ENCODE measurements at places on chromosomes 2 and 18. TPM values are rescaled to one million over a fixed set of nuclear protein-coding genes. Genes with fewer than 3 reads are reported as not detected.

DNA sequence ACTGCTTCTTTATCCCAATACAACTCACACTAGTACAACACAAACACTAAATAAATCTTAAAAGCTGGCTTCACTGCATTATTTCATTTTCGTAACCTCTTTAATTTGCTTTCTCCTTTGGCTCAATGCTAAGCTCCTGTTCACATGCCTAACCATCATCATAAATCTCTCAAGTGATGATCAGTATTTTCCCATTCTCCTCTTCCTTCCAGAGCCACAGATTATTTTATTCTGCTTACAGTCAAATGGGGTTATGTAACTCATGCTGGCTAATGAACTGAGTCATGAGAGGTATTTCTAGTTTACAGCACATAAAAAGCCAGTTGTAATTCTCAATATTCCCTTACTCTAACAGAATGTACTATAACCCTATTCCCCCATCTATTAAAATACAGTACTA lies 350.4 kb upstream of the ZC3H15 start:
- no peak for DNase-seq

DNA sequence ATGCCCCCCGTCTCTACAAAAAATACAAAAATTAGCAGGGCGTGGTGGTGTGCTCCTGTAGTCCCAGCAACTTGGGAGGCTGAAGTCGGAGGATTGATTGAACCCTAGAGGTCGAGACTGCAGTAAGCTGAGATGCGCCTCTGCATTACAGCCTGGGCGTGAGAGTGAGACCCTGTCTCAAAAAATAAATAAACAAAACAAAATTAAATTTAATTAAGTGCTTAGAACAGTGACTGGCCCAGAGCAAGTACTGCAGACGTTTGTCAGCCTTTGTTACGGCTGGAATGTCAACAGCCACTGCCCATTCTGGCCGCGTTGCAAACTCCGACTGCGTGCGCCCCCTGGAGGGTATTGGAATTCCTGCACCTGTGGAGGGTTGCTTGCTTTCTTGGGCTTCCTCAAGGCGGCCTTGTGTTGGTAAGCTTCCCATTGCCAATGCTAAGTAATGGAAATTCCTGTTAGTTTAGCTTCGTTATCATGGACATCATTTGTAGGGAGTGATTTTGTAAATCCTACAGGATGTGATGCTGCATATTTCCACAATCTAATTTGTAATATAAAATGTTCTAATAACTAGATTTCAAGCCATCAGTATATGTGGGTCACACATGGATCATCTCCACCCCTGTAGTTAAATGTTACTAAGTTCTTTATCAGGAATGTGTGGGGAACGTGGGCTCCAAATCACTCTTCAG lies 15.9 kb upstream of the ATP6V1B1 start:
- peak; percentile 61 for DNase-seq

DNA sequence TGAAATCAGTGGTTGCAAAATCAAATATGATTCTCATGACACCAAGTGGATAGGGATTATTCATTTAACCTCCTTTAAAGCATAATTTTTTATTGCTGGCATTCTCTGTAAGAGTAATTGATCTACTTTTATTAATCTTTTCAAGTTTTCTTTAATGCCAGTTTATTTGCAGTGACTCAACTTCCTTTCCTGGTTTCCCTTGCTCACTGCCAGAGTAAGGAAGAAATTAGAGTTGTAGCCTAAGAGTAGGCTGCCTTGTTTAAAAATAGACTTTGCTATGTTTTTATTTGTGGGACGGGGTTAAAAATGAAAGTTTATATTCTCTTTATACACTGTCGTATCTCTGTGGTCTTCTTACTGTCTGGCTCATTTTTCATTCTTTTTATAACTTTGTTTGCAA lies 148.6 kb downstream of the WDR7 start:
- DNase-seq, result no peak

Gene COBLL1
- 38.3 TPM for polyA plus RNA-seq

Gene OSBPL1A
- 30.3 TPM for polyA plus RNA-seq

GRCh38 chr2:175871331-175872004 lies 130.6 kb downstream of the LNPK start:
- DNase-seq, result no peak

DNA sequence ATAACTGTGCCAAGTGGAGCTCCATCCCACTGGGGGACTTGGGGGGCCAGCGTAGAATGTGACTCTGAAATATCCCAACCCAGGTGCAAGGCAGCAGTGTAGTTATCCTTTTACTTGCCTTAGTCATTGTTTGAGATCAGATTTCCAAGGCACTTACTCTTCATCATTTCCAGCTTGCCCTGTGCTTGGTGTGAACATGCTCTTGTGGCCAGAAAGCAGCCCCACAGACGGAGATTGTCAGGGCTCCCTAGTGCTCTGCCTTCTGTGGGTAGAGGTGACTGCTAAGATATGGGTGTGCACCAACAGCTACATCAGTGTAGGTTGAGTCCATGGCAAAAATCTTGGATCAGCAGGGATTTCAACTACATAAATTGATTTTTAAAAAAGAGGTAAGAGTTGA lies 2010.0 kb upstream of the PIK3C3 start:
- DNase-seq, result no peak

Gene GREB1
- 2.6 TPM for polyA plus RNA-seq

- DNase-seq, result no peak
Observed at GRCh38 chr2:5895284-5895683, 203.1 kb downstream of the SOX11 start.

DNA sequence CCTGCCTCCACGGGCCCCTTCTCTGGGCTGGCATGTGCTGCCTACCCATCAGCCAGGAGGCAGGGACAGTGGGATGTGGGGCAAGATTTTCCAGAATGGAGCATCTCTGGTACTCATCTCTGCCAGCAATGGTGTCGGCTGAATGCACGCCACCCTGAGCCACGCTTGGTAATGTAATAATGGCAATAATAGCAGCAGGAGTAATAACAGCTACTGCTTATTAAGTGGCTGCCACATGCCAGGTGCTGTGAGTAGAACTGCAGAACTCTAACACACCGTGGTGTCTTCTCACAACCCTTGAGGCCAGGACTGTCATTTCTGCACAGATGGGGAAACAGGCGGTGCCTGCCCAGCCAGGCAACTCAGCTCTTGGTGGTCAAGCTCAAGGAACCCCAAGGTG lies 113.6 kb downstream of the CELF4 start:
- no peak for DNase-seq

Gene PEX13
- polyA plus RNA-seq, result 28.4 TPM

Gene CLHC1
- 17.9 TPM for polyA plus RNA-seq

- DNase-seq, result no peak
Observed at GRCh38 chr2:168033966-168034365, 213.4 kb downstream of the STK39 start.

GRCh38 chr2:210459407-210459806 lies 17.2 kb downstream of the LANCL1 start:
- no peak for DNase-seq

Gene TRIP12
- polyA plus RNA-seq, result 99.3 TPM

DNA sequence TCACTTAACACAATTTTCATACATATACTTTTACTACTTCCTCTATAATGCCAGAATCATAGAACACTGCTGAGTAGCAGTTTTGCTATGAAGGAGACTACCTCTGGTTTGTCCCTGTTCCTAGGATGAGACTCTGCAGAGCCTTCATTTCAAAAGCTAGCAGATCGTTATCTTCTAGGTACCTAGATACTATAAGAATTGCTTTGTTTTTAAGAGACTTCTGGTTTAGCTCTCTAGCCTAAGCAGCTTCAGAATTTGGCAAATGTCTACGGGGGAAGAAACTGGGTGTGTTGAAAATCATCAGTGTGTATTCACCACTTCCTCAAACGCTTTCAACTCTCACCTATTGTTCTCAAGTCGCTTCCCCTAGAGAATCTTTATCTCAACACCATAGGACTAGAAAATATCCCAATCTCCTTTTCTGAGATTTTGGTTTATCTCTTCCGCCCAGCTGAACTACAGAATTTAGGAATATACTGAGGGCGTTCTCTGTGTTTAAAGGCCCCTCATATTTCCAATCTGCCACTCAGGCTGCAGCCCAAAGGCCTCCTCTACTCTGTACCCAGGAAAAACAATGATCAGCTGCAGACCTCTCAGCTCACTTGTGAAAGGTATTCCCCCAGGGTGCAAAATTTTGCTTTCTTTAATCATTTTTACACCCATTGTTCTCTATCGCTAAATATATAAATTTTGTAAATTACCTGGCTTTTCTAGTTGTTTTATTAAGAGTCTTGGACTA lies 28.7 kb downstream of the SMAD2 start:
- no peak for DNase-seq

DNA sequence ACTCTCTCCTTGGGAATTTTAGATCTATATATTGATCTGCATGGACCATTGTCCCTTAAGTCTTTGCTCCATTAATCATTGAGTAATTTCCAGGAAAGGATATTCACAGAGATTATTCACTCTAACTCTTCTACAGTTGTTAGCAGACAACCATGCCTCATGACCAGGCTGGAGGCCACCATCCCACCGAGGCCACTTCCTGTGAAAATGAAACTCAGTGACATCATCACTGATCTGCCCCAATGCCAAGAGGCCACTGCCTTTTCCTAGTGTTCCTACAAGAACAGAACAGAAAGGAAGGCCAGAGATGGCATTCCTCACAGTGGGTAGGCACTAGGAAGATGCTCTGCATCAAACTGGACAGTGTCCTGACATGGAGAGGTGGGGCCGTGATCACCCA lies 161.3 kb downstream of the DTNA start:
- no peak for DNase-seq

- no peak for DNase-seq
Observed at GRCh38 chr2:80256782-80257167, 47.8 kb downstream of the LRRTM1 start.

Gene CROCC2
- polyA plus RNA-seq, result 0.09 TPM

Data from large intestine (tissue), 12 donors.